NCI-H187 (cell line): ENCODE measurements at places on chromosomes 3 and 15.

GRCh38 chr3:51270559-51270958 lies 114.5 kb upstream of the MANF start:
- DNase-seq = no peak

GRCh38 chr3:154952553-154952952 lies 127.6 kb upstream of the MME start:
- no peak for DNase-seq

DNA sequence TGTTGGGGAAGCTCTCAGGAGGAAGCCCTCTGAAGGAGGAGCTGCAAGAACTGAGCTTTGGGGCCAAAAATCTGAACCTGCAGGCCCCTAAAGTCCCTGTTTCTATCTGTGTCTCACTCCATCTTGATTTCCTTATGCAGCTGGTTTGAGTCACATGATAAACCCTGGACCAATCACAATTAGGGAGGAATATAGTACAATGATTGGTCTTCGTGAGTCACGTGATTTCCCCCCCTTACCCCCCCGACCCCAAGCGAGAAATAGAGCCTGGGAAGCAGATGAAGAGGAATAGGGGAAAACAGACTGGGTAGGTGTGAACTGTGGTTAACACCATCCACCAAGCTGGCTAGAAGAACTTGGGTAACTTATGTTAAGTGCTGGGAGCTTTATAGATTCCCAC lies 12.9 kb downstream of the CRABP1 start:
- DNase-seq = no peak

DNA sequence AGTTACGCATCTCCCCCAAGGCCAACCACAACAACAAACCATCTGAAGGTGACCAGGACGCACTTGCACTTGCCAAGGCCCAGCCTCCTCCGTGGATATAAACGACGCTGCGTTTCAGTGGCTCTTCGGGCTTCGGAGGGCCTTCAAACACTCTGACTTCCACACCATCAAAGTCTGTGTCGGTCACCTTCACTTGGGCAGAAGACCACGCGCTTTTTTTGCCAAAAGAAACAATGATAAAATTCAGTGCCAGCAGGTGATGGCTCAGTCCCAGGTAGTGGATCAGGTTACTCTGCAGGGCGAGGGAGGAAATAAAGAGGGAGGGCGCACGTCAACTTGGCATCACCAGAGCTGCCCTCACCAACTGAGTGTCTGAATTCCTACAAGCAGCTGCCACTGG lies 63.0 kb downstream of the NCEH1 start:
- no peak for DNase-seq

DNA sequence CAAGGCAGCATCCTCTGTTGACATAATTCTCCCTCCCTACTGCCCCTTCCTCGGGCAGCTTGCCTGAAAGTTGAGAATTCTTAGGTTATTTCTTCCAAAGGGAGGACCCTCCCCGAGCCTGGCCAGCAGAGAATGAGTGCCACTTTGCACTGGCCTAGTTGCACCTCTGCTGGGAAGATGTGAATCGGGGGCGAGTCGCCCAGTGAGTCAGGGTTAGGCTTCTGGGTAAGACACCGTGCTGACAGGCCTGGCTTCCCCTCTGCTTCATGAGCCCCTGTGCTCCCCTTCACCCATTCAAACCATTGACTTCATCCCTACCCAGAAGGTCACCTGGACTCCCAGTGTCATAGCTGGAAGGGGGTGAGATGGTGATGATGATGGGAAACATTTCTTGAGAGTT lies 82.3 kb downstream of the AAGAB start:
- DNase-seq = no peak

GRCh38 chr15:63588826-63589225 lies 8.4 kb upstream of the FBXL22 start:
- no peak for DNase-seq

GRCh38 chr3:141060327-141060726 lies 9.2 kb downstream of the SPSB4 start:
- no peak for DNase-seq

GRCh38 chr15:64845831-64846595 lies 4.3 kb downstream of the PLEKHO2 start:
- no peak for DNase-seq

DNA sequence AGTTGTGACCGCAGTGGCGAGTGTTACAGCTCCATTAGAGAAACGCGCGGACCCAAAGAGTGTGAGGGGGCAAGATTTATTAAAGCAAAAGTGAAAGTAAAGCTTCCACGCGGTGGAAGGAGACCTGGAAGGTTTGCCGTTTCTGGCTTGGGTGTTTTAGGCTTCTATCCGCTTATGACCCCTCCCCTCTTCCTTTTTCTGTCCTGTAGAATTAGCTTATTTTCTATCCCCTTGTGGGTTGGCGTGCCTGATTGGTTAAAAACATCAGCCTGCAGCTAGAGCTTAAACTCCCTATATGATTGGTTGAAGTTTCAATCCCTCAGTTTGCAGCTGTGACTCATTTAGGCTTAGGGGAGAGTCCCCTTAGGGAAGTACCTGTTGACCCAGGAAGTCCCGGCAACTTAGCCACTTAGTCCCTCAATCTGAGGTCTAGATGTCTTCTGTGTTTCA lies 39.6 kb downstream of the C3orf38 start:
- no peak for DNase-seq

DNA sequence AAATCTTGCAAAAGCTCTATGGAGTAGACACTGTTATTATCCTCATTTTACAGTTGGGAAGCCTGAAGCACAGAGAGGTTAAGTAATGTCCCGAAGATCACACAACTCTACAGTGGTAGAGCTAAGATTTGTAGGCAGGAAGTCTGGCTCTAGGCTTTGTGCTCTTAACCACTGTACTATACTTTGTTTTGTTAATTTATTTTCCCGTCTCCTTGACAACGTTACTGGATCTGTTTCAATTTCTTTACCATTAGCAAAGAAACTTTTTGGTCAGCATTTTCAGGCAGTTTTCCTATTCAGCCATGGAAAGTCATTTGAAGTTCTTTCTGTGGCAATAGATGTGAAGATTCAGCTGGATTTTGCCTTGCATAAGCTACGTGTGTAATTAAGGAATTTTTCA lies 51.7 kb downstream of the OTOL1 start:
- DNase-seq = no peak

DNA sequence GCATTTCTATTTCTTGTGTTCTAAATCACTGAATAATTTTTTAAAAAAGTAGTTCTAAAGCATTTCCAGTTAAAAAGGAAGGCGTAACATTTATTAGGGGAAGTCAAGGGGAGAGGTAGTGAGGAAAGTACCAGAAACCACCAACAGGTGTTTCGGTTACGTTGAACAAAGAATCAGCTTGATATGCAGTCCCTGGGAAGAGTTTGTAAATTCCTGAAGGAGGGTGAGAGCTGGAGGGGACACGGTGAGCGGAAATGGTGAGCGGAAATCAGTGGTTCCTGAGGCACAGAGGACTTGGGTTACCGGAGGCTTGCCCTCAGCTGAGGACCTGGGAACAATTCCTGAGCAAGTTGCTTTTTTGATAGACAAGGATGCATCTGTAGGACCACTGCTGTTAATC lies 17.8 kb downstream of the MAP2K1 start:
- no peak for DNase-seq

- DNase-seq = no peak
These were observed 1.1 kb downstream of the GPR27 start for GRCh38 chr3:71754610-71755253.

- no peak for DNase-seq
These were observed 134.8 kb upstream of the MB21D2 start for GRCh38 chr3:193052354-193053045.

GRCh38 chr3:165883863-165884478 lies 46.7 kb upstream of the BCHE start:
- DNase-seq = no peak

DNA sequence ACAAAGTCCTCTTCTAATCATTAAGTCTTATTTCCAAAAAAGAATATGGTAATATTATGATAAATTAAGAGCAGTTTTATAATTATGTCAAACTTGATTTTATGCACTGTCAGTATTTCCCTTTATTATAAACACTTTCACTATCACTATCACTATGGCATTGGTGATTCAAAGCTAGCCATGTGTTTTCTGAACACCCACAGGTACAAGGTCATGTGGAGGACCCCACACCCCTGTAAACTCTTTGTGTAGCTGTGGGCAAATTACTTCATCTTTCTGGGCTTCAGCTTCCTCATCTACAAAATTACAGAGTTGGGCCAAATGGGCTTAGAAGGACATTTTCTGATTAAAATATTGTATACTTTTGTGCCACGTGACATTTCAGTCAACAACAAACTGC lies 41.7 kb downstream of the FBXL22 start:
- no peak for DNase-seq

DNA sequence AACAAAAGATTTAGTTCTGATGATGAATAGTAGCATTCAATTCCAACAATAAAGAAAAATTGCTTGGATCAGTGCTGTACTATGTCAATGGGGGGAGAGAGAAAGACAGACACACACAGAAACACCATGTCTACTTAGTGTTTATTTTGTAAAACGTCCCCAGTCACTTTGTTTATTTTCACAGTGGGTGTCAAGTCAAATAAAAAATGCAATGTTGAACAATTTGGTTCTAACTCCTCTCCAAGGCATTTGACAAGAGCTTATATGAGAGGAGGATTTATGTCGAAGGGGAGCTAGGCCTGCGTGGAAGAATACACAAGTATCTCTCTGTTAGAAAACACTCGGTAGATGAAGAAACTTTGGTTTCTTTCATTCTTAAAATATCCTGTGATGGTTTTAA lies 201.7 kb upstream of the SLC2A2 start:
- no peak for DNase-seq

GRCh38 chr3:11618904-11619303 lies 24.8 kb downstream of the VGLL4 start:
- DNase-seq = no peak

GRCh38 chr3:25558121-25558520 lies 106.6 kb downstream of the TOP2B start:
- DNase-seq = no peak

GRCh38 chr3:134029734-134030378 lies at the start of gene SLCO2A1:
Gene SLCO2A1, minus strand, starts transcription at chr3:134029925. Its CDS starts 123 bp downstream, at chr3:134029802.
- peak; percentile 3 for DNase-seq

- no peak for DNase-seq
These were observed 43.9 kb downstream of the ADIPOQ start for GRCh38 chr3:186886202-186886981.

- no peak for DNase-seq
These were observed at the start of gene TNNC1 for GRCh38 chr3:52453496-52454249. Gene TNNC1, minus strand, starts transcription at chr3:52454041. Its CDS starts 26 bp downstream, at chr3:52454015.

GRCh38 chr3:117630885-117631284 lies 921.3 kb downstream of the TUSC7 start:
- peak; percentile 46 for DNase-seq

DNA sequence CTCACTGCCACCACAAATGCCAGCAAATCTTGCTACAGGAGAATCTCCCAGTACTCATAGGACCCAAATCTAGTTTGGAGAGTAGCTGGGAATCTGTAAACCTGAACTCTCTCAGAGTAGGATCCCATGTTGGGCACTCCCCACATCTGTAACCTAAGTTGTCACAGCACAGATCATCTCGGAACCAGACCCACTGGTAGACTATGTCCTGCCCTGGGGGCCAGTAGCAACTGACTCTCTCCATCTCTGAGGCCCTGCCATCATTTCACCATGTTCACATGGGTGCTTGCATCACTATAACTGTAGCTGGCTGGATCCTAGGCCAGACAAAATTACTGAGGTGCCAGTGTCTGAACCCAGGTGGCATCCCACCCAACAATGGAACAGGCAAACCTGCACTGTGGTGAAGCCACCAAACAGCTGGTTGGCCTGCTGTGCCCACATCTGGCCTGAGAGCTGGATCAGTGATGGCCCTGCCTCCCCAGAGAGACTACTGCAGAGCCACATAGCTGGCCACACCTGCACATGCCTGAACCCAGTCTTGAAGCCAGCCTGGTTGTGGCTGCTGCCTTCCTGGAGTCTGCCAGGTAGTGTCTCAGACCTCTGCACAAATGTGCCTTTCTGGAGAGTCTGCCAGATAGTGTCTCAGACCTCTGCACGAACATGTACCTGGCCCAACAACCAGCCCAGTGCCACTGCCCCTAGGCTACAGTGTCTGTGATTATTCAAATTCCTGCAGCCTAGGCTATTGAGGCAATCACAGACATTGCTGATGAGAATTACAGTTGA lies 82.0 kb downstream of the ISL2 start:
- no peak for DNase-seq

DNA sequence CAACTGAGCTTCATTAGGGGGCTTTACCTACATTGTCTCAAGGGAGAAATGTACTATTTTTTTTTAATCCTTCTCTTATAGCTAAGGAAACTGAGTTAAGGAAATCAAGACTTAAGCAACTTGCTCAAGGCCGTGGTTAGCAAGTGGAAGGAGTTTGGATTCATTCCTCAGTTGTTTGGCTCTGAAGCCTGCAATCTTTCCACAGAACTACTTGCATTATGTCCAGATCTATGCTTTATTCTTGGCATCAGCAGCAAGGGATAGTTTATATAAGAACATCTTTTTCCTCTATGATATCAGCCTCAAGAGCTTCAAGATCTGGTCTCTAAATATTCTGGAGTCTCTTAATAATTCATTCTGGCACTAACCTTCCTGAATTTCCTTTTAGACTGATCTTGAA lies 182.4 kb downstream of the SV2B start:
- no peak for DNase-seq

DNA sequence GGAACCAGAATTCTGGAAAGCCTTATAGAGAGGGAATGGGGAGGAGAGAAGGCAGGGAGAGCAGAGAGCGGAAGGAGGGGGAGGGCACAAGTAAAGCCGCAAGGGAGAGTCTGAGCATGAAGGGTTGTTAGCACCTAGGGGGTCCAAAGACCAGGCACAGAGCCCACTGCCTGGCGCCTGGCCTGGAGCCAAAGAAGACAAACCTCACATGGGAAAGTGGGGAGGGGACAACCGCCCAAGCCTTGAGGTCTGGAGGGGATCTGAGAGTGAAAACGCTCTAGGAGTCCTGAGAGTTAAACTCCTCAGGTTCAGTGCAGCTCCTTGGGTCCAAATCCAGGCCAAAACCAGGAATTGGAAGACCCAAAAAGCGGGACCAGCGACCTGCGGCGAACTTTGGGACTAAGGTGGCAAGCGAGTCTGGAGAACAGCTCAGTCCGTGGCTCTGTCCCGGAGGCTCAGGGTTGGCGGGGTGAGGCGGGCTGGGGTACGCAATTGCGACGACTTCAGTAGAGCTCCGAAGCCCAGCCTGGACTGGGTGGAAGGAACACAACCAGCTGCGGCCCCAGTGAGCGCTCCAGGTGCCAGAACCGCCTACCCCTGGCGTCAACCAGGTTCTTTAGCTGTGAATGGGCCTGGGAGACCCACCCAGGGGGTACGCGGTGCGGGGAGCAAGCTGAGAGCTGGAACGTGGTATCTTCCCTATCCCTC lies 807 bp upstream of the INAFM2 start:
- DNase-seq = no peak

- DNase-seq = no peak
These were observed 171.4 kb downstream of the CACNA1D start for GRCh38 chr3:53665608-53666425.
